Activated naive CD4-positive, alpha-beta T cell treated with anti-CD3 and anti-CD28 coated beads, Interleukin-2, amount 50 U/mL, for 16 hours (primary cell): ENCODE measurements at places on chromosomes 2 and 18.

DNA sequence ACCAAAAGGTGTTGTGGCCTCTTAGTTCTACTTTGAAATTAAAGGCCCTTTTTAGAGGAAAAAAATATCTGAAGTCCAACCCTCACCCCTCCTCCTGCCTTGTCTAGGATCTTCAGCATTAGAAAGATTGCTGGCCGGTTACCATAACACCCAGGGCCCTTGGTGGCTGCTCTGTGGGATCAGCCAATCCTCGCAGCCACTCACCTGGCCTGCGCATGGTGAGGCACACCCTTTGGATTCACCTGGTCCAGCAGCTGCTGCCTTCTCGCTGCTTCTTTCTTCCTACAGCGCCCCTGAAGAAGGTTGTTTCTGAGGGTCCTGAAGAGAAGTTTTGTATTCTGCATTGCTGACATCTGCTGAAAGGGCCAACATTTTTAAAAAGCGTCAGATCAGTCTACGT lies 25.2 kb downstream of the DYTN start:
- DNase-seq = no peak

GRCh38 chr2:58156780-58157179 lies 84.3 kb downstream of the FANCL start:
- DNase-seq = no peak

DNA sequence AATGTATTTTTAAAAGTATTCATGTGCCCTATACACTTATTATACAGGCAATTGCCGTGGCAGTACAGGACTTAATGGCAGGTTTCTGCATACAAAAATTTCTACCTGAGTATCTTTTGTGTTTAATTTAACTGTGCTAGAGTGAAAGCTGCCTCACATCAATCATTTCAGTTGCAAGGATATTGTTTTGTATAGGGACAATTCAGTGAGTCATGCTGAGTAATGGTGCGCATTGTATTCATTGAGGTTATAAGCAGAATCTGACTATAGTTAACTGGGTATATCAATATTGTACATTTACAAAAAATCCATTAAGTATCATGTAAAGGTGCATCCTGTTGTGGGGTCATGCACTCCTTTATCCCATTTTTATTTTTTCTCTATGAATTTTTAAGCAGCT lies 121.5 kb downstream of the GCA start:
- DNase-seq = no peak

- no peak for DNase-seq
These were observed 73.0 kb downstream of the CHRNA1 start for GRCh38 chr2:174691201-174691779.

- no peak for DNase-seq
These were observed 326.2 kb upstream of the MEX3C start for GRCh38 chr18:51523671-51524070.

GRCh38 chr18:24094561-24094960 lies 44.3 kb upstream of the CABYR start:
- no peak for DNase-seq

DNA sequence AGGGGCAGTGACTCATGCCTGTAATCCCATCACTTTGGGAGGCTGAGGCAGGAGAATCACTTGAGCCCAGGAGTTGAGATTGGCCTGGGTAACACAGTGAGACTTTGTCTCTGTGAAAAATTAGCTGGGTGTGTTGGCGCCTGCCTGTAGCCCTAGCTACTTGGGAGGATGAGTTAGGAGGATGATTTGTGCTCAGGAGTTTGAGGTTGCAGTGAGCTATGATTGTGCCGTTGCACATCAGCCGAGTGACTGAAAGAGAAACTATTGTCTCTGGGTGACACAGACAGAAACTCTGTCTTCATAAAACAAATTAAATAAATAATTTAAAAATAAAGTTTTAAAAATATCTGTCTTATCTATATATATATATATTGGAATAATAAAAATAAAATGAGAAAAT lies 1844.6 kb upstream of the PIK3C3 start:
- DNase-seq = no peak

DNA sequence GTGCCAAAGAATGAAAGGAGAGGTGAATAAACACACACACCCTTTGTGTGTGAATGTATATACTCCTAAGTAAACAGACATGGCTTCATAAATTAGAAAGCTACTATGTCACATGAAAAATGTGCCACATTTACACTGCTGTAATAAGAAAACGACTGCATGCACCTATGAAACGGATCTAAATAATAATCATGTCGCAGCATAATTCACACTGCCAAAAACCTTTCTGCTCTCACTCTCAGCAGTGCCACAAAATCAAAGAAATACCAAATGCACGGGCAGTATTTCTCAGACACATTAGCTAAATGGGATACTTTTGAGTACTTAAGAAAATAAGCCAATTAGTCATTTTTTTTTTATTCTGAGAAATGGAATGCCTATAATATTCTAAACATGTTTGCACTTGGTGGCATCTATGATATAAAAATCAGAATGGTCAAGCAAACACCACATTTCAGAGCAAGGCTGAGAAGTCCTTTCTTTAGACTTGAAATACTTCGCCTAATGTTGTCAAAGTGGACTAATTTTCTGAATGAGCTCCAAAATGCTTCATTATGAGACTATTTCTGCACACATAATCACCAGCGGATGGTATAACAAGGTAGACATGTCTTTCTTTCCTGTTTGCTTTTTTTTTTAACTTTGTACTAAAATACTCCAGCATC lies 6.6 kb downstream of the BCL11A start:
- DNase-seq = no peak
